Nucleus accumbens (tissue), 56 donors: ENCODE measurements at places on chromosomes 4 and X.

- no peak for DNase-seq
These were observed 312.6 kb downstream of the PACRGL start for GRCh38 chr4:21012851-21013331.

DNA sequence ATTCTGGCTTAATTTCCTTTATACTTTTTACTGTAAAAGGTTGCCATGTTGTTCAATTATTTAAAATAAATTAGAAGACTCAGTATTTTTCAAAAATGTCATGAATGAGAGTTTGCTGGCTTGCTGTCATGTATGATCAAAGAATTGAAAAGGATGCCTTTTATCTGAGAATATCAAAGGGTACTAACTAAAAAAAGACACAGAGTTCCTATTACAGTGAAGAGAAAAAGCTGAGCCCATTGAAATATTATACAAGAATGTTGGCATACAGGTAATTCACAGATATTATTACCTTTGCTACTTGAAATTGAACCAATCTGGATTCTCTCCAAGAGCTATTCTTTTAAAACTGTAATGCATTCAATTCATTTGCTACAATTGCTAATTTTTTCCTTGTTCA lies 200.0 kb downstream of the PPP3CA start:
- no peak for DNase-seq

- no peak for DNase-seq
These were observed 276.8 kb downstream of the ZNF674 start for GRCh38 chrX:46268412-46268811.

DNA sequence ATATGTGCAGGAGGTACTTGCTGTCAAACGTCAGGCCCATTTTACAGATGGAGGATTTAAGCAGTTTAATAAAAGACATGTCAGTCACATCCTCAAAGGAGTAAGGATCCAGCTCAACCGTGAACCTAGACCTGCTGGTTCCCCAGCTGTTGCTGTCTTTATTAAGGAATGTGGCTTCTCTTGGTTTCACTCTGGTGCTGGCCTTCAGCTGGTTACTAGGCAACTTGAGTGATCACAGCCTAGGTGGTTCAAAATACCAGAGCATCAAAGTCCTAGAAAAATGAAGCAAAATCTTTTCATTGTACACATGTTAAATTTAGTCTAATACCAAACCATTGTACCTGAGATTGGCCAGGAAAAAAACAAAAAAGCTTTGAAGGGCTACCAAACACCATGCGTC lies 32.7 kb upstream of the GLRA2 start:
- DNase-seq: no peak

GRCh38 chrX:15790769-15791290 lies 546 bp downstream of the ZRSR2 start:
- DNase-seq: no peak
